ENCODE measurements at places on chromosomes 2 and 18. TPM values are rescaled to one million over a fixed set of nuclear protein-coding genes. Genes with fewer than 3 reads are reported as not detected.

DNA sequence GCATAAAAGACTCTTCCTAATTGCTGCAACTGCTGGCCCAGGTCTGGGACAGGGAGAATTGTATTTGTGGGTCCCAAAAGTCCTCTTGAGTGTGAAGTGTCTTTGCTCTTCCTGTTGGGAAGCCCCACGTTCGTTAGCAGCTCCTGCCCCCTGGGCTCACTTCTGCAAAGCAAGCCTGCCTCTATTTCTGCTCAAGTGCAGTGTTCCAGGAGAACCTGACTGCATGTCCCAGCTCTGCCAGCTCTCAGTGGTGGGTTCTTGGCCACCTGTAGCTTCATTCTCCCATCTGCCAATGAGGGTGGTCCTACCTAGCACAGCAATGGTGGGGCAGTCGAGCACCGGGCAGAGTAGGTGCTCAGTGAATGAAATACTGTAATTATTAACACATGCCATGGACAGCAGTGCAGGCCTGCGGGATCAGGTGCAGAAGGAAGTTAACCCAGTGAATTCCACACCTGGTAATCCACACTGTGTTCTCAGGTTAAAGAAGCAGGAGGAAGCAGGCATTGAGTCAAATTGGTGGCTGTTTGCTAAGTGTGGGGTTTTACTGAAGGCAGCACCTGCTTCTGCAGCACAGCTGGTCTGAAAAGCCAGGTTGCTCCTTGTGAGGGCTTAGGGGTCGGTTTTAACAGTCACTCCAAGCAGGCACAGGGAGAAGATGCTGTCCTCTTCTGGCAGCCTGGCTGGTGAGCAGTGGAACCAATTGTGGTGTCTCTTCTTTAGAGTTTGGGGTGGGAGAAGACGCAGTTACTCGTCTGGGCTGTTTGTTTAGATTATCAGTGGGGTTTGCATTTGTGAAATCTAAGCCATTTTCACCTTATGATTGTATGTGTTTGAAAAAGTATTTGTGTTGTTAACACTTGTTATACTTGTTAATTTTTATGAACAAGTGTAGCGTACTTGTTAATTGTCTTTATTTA is 54.3 kb downstream of the DGKD start:
- no peak for DNase-seq

DNA sequence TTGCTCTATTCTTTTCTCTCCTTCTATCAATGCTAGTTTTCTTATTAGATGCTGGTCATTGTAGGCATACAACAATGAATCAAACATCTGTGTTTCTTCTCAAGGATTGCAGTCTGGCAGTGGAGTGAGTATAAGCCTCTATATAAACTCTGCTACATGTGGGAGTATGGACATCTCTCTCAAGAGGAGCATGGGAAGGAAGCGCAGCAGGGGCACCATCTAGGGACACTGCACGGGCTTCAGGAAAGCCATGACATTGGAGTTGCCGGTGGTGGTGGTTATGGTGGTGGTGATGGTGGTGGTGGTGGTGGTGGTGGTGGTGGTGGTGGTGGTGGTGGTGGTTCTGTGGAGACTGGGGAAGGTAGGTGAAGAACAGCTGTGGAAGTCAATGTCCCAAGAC is 462.6 kb downstream of the RNF144A start:
- DNase-seq: no peak

DNA sequence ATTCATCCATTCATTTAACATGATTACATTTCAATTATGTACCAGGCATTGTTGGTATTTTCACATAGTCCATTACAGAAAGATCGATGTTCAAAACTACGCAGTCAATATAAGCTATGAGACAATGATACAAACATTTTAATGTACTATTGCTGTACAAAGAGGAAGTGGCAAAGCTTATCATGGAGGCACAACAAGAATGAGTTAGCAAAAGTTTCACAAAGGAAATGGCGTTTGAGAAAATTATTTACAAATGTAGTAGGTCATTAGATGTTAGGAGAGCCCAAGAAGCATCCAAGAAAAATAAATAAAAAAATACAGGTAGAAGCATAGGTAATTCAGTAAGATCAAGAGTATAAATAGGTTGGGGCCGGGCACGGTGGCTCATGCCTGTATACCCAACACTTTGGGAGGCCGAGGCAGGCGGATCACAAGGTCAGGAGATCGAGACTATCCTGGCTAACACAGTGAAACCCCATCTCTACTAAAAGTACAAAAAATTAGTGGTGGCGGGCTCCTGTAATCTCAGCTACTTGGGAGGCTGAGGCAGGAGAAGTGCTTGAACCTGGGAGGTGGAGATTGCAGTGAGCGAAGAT is 1730.8 kb upstream of the CELF4 start:
- DNase-seq: no peak

DNA sequence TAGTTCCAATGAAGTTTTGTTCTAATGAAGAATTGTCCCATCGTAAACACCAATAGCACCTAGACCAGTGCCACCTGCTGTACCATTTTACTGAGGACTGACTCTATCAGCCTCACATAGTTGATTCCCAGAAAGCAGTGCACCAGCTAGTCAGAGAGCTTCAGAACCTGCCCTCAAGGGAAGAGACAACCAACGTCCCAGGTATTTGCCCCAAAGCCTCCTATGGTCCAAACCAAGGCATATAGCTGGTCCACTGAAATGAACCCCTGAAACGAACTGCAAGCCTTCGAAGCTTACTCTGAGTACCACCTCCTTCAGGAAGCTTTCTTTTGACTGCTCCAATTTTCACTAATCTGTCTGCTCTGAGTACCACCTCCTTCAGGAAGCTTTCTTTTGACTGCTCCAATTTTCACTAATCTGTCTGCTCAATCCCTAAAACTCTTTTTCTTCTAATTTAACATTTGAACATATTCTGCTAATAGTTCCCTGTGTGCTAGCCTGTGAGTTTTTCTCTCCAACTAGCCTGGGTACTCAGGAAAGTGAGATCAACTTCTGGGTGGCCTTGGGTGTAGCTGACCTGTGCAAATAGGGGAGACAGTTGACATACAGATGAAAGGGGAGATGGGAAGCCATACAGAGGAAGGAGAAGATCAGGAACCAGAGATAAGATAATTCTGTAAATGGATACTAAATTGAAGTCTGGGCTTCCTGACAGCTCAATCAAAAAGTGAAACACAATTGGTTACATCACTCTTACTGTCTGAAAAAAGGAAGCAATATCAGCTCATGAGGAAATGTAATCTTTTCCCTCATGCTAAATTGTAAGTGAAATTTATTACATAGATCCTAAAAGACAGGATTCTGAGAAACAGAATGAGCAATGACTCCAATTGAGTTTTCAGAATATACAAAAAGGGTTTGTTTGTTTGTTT is 33.5 kb upstream of the EML4 start:
- DNase-seq: no peak

GRCh38 chr2:70340761-70341476 is 39.1 kb upstream of the FAM136A start:
- peak; percentile 45 for DNase-seq

DNA sequence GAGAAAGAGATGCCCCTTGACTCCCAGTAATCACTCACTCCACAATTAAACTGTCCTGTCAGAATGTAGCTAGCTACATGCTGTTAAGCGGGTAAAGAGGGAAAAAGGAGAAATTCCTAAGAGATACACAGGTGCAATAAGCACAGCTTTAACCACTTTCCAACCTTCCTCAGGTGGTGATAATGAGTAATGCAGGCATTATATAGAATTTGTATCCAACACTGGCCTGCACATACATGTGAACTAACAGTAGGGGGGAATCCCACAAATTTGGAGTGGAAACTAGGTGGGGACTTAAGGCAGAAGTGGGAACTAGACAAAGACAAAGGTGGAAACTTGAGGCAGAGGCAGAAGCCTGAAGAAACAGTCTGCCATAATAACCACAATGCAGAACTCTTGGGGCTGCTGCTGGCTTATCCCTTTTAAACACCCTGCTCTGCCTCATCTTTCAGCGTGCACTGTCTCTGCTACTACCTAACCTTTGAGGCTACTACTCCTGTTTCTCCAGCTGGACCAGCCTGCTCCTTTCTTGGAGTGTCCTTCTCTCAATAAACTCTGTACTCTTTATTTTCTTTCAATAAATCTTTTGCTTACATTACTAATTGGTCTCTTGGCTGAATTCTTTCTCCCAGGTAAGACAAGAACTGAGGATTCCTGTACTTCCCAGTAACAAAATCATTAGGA is 259.7 kb downstream of the PDE11A start:
- DNase-seq: no peak

Gene ZNF892
- 5.3 TPM for total RNA-seq

DNA sequence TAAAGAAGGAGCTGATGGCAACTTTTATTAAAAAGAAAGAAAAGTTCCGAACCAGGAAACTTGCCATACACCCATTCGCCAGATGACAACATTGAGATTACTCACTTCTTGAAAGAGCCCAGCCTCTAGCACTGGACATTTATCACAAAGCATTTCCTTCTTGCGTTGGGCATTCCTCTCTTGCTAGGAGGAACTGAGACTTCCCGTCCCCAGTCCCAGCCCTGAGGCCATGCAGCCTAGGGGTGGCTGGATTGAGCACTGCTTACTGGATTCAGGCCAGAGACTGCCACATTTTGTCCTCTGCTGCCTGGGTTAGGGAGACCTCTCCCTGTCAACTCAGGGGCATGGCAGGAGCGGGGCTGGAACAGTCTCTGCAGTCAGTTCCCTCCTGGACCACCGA is 80.1 kb downstream of the SDC1 start:
- peak; percentile 52 for DNase-seq

DNA sequence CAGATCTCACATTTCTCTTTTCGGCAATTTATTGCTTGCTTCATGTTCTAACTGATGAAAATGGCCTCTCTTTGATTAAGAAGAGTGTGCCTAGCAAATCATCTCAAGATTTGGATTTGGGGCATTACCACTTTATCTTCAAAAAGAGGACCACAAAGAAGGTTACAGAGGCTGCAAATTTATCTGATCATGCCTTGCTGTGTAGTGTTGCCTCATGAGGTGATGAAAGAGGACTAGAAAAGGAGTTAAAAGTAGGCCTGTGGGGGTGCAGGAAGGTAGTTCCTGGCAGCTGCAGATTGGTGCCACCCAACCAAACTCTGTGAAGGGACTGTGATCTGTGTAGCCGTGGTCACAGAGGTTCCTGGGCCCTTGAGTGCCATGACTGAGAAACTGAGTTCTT is 69.2 kb downstream of the PRELID3A start:
- no peak for DNase-seq

GRCh38 chr2:232230560-232230959 is 148.0 kb upstream of the ALPP start:
- no peak for DNase-seq

Gene KIAA2012
- not detected for total RNA-seq

- DNase-seq: peak; percentile 36
Observed at GRCh38 chr2:237725661-237726060, 72.9 kb upstream of the RBM44 start.

Gene FAM110C
- 21.8 TPM for total RNA-seq

DNA sequence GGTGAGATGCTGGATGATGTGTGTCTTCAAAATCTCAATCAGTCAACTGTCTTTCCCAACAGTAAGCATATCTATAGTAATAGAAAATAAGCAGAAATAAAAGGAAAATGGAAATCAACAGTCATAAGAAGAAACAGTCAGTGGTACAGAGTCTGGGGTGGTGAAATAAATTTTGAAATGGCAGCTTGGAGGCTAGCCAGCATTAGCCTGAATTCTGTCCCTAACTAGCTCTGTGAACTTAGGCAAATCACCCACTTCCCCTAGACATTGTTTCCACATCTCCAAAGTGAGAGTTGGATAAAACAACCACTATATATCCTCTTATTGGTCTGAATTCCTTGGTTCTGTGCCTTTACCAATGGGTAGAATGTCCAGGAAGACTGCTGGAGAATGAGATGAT is 189.7 kb upstream of the REV1 start:
- DNase-seq: no peak

DNA sequence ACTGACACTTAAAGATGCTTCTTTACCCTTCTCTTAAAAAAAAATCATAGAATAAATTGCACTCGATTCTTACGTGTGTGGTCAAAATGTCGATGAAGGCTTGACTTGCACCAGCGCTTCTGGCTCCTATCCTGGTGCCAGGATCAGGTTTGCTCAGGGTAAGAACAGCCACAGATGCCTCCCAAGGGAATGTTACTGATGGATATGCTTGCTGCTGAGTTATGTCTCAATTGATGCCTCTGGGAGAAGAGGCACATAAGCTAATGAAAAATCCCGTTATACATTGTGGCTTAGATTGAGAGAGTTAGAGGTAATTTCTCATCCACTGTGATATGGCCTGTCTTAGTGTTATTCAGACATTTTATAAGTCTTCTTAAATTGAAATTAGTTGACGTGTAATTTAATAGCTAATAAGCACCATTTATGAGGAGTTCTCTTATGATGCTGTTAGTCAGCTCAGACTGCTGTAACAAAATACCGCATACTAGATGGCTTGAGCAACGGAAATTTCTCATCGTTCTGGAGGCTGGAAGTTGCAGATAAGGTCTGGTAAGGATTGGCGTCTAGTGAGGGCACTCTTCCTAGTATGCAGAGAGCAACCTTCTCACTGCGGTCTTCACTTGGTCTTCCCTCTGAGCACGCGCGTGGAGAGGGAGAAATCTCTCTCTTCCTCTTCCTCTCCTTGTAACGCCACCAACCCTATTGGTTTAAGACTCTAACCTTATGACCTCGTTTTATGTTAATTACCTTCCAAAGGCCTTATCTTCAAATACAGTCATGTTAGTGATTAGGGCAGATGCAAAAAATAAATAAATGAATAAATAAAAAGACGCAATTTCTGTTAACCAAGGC is 116.6 kb upstream of the NOSTRIN start:
- DNase-seq: no peak

Gene DRC1
- not detected for total RNA-seq

Gene VIL1
- total RNA-seq: not detected

DNA sequence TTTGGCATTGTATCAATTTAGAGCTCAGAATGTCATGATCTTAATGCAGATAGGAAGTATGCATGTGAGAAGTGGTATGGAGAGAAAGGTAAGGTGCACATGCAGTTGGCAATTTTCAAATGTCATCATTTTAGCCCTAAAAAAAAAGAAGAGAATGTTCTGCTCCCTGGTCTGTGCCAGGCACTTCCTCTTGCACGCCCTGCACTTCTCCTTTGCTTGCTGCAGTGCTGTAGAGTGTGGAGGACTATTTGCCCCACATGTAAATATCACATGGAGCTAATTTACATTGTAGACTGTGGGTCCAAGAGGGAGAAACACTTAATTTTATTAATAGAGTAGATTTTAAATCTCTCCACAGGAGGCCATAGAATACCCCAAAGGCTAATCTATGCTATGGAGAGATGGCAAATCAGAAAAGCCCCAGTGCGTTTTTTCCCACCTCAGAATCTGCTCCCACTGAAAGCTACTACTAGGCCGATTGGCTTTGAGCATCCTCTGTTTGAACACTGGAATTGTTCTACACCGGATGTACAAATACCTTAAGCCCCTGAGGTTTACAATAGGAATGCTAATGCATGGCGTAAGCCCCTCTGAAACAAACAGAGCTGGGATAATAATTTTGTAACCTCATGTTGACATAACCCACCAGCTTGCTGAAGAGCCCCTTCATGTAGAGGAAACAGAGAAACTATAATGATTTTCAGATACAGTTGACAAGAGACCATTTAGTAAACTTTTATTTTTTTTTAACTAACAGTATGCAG is 137.2 kb upstream of the KLHL14 start:
- DNase-seq: no peak

DNA sequence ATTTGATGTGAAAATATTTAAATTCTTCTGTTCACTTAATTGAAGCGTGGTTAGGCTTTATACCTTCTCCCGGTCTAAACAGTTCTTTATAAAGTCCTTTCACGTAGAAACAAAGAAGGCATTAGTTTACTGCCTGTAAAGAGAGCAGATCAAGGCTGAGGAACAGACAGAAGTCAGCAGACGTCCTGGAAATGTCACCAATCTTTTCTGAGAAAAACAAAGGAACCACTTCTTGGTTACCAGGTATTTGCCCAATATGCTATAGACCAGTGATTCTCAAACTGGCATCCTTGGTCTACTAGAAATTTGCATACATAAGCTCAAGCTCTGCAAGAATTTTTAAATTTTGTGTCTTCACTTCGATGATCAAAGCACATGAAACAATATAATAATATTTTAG is 89.2 kb upstream of the STK17B start:
- no peak for DNase-seq
